HCT116 (cell line): ENCODE measurements at places on chromosomes 2 and 18.

GRCh38 chr18:74937291-74937690 lies 271.6 kb downstream of the PTGR3 start:
- DNase-seq = no peak
- H3K27ac ChIP-seq = no peak overlapping the region
- no peak overlapping the region for H3K4me3 ChIP-seq
- H3K36me3 ChIP-seq = no peaks in the 10 kb centered on the region
- H3K27me3 ChIP-seq = no peaks in the 10 kb centered on the region

DNA sequence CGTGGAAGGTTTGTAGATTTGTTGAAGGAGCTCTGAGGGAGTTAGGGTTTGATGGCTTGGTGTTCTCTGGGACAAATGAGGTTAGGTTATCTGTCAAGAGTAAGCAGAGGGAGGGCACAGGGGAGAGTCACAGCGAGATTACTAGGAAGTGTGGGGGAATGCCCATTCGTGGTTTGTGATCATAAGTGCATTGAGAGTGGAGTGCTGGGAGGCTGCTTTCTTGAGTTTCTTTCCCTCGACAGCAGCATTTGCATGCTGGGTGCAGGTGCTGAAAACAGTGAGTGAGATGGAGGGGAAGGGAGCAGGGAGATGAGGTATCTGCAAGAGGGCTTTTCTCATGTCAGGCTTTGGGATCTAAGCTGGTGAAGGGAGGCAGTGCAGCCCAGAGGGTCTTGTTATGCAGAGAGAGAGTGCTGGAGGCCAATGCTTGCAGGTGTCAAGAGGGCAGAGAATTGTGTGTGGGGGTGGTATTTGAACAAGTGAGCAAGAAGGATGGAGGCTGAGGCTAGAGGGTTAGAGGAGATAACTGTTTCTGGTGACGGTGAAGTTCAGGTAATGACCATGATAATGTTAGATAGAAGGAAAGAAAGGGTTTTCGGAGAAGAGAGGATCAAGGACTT lies 8.8 kb downstream of the RALB start:
- H3K4me3 ChIP-seq = no peak overlapping the region
- peaks cover 15% of the 10 kb centered on the region; the same call in 1 of the 2 replicates for H3K4me1 ChIP-seq
- no peaks in the 10 kb centered on the region for H3K27me3 ChIP-seq
- no peak for DNase-seq
- no peaks in the 10 kb centered on the region for H3K36me3 ChIP-seq
- H3K27ac ChIP-seq = no peak overlapping the region

GRCh38 chr2:208062961-208063360 lies 37.6 kb upstream of the PLEKHM3 start:
- no peak overlapping the region for H3K4me3 ChIP-seq
- H3K27ac ChIP-seq = no peak overlapping the region
- no peaks in the 10 kb centered on the region for H3K27me3 ChIP-seq

GRCh38 chr2:173962031-173962430 lies 3.1 kb downstream of the SP3 start:
- H3K4me1 ChIP-seq = peaks cover 20% of the 10 kb centered on the region; the same call in 1 of the 2 replicates
- H3K27me3 ChIP-seq = no peaks in the 10 kb centered on the region
- H3K36me3 ChIP-seq = no peaks in the 10 kb centered on the region
- peak overlapping the region; percentile 68 for H3K4me3 ChIP-seq
- DNase-seq = no peak

- H3K36me3 ChIP-seq = no peaks in the 10 kb centered on the region
- peaks cover 25% of the 10 kb centered on the region for H3K4me1 ChIP-seq
- H3K27me3 ChIP-seq = no peaks in the 10 kb centered on the region
- peak overlapping the region; percentile 78 for H3K4me3 ChIP-seq
These were observed 980 bp upstream of the SPTBN1 start for GRCh38 chr2:54455131-54455562.

GRCh38 chr2:20054931-20055330 lies 3.5 kb upstream of the LAPTM4A start:
- no peak for DNase-seq
- no peak overlapping the region for H3K27ac ChIP-seq
- no peaks in the 10 kb centered on the region for H3K27me3 ChIP-seq
- H3K4me3 ChIP-seq = no peak overlapping the region

GRCh38 chr2:60459851-60460250 lies 93.6 kb downstream of the BCL11A start:
- H3K36me3 ChIP-seq = no peaks in the 10 kb centered on the region
- no peak overlapping the region for H3K27ac ChIP-seq
- no peaks in the 10 kb centered on the region for H3K4me1 ChIP-seq
- 0 out of 2 replicates have a peak, but pooled peaks cover 8% of the 10 kb centered on the region for H3K27me3 ChIP-seq
- no peak for DNase-seq
